GM12864 (cell line): ENCODE measurements at places on chromosomes 5 and 9.

DNA sequence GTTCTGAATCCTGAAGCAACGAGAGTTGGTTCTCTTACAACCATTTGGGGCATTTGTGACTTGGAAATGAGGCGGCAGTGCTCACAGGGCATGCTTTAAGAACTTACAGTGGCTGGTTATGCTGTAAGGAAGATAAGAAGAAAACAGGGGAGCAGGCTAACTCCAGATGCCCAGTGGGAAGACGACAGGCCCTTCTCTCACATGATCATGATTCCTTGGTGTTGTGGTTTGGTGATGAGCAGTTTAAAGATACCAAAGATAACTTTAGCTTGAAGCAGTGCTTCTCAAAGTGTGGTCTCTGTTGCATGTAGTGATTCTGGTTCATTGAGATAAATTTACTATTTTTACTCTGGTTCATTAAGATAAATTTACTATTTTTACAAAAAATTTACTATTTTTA lies 2.6 kb upstream of the HABP4 start:
- no peak for DNase-seq

DNA sequence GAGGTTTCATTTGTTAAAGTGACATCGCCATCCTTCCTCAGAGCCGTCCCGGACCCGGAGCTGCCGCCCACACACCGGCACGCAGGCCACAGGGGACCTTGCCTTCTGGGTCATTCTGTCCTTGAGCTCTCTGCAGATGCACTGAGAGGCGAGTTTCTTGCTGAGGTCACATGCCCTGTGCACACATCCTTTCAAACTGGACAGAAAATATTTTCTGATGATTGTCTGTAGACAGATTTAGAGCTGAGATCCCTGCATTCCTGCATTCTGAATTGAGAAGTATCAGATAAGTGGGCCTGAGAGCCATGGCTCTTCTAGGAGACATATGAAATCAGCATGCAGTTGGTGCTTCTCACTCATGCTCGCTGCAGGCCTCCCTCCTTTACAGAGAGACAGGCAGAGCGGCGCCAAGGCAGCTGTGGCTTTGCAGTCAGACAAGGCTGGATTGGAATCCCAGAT lies 25.4 kb downstream of the BOD1 start:
- no peak for DNase-seq

- no peak for DNase-seq
These were observed 2.6 kb upstream of the PPARGC1B start for GRCh38 chr5:149727336-149728035.

GRCh38 chr5:134258896-134259295 lies 33.0 kb upstream of the PPP2CA start:
- no peak for DNase-seq

- no peak for DNase-seq
These were observed 193.3 kb upstream of the GRIN3A start for GRCh38 chr9:101931756-101932155.

GRCh38 chr5:68344447-68345111 lies 129.0 kb downstream of the PIK3R1 start:
- DNase-seq = no peak

- no peak for DNase-seq
These were observed 5.1 kb upstream of the ERAP1 start for GRCh38 chr5:96812851-96813250.

- DNase-seq = no peak
These were observed 12.2 kb upstream of the MIER3 start for GRCh38 chr5:56964173-56964572.

DNA sequence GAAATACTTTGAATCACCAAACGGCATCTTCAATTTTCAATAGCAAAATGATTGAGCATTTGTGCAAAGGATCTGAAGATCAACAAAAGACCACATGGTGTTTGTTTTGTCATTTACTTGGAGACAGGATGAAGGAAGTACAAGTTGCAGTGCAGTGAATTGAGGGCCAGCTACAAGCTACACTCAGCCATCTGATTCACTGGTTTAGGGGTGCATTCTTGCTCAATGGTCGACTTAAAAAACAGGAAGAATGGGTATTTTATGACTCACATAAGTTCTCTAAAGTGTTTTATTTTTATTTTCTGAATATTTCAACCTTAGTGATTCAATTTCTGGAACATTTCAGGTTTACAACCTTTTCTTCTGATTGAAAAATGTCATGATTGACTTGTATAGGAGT lies 412.1 kb upstream of the ADAMTSL1 start:
- DNase-seq = no peak

GRCh38 chr5:109146591-109146990 lies 263.2 kb downstream of the PJA2 start:
- no peak for DNase-seq

DNA sequence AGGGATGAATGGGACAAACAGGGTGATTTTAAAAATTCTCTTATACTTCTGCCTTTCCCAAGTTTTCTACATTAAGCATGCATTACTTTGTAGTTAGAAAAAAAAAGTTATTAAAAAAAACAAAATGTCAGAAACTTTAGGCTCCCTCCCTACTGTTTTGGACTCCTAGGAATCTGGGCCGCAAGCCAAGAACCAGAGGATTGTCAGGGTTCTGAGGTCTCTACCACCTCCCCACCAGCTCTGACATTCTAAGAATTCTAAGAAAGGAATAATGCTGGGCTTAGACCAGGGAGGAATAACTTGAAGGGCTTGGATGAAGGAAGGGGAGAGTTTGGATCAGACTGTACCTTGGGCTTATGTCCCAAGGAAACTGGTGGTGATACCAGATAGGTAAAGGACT lies 1.1 kb upstream of the ARHGEF39 start:
- DNase-seq = no peak

- no peak for DNase-seq
These were observed 8.9 kb downstream of the ITGA1 start for GRCh38 chr5:52796516-52797103.

- DNase-seq = no peak
These were observed 92.5 kb downstream of the PCDH1 start for GRCh38 chr5:141785711-141786110.

- no peak for DNase-seq
These were observed 156.4 kb upstream of the COX7C start for GRCh38 chr5:86461169-86461956.

- no peak for DNase-seq
These were observed 169.7 kb downstream of the GOLPH3 start for GRCh38 chr5:32004404-32004803.

GRCh38 chr9:136189394-136190236 lies 15.3 kb downstream of the LHX3 start:
- no peak for DNase-seq

- DNase-seq = no peak
These were observed 50.8 kb downstream of the CRB2 start for GRCh38 chr9:123406691-123407216.

DNA sequence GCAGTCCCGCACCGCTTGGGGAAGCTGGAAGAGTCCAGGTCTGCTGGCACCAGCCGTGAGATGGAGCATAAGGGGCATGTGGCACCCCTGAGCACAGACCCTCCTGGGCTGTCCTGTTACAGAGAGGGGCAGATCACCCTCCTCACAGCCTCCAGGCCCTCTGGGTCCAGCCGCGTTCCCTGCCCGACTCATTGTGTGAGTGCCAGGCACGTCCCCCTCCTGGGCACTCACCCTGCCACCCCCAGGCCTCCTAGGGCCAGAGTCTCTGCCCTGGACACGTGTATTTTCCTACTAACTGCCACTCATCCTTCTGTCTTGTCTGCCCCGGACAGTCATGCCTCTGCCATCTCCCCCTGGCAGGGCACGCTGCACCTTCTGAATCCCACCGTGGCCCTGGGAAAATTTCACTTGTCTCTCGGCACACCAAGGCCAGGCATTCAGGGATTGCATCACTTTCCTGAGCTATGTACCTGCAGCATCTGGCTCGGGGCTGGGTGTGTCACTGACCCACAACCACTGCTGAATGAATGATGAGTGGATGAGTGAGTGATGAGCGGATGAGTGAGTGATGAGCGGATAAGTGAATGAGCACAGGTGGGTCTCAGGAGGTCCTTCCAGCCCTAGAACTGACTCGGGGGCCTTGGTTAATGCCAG lies 21.5 kb upstream of the FCN1 start:
- DNase-seq = no peak

DNA sequence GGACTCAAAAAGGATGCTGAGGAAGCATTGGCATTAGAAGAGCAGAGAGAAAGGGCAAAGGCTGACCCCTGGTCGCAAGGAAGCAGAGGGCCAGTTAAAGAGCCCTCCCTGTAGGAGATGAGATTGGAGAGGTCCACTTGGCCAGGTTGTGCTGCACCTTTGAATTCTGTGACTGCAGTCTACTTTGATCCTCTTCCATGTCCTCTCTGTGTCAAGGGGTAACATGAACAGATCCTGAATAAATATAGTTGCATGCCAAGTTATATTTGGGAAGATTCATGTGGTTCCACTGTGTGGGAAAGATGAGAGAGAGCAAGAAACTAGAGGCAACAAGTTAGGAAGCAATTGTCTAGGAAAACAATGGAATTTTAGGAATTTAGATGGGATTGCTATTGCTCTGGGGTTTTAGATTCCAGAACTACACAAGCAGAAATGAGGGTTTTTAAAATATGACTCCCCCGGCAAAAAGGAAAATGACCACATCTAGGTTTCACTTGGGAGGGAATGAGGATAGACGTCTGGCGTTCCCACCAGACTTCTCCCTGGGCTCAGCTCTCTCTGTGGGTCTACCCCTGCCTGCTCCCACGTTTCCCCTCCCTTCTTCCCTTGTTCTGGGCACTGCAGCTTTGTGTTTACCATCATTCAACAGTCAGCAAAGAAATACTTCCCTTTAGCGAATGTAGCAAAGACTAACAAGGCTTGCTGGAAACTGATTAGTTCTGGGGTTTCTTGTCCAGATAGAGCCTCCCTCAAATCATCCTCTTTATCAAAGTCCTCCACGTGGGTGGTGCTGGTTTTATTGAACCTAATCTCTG lies 63.6 kb downstream of the SNX18 start:
- no peak for DNase-seq

GRCh38 chr5:17042041-17042440 lies 106.0 kb upstream of the MYO10 start:
- DNase-seq = no peak

- no peak for DNase-seq
These were observed 12.8 kb downstream of the COL23A1 start for GRCh38 chr5:178577376-178577839.

DNA sequence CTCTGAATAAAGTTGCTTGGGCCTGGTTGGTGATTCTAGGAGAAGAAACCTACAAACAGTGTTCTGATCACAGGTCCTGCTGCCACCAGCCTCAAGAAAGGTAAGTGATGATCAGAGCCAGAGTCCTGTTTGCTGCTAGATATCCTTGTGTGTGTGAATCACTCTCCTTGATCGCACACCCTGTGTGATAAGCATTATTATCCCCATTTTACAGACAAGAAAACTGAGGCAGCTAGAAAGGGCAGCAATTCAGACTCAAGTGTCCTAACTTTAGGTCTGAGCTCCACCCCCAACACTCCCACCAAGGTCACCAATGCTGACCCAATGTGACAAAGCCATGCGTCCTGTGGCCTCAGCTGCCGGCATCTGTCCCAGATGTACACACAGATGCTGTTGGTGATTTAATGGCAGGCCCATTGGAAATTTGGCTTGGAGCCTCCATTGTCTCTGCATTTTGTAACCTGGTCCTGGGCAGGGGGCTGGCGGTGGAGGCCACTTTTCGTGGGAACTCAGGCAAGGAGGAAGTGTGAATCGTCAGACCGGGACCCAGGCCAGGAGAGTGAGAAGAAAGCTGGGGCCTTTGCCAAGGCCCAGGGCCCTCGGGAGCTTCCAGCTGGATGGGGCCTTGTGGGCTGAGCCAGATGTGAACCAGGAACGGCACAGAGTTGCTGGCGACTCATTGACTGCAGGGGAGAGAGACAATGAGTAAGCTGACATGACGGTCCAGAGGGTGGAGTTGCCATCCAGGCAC lies 29.8 kb upstream of the GGTA1 start:
- DNase-seq = no peak

GRCh38 chr9:112486221-112487007 lies at the start of gene KIAA1958:
TSS of gene KIAA1958 (plus strand) at chr9:112486827. CDS start at chr9:112574081, 87,254 bp downstream.
- peak; percentile 73 for DNase-seq

GRCh38 chr9:14383294-14383693 lies 69.4 kb upstream of the NFIB start:
- no peak for DNase-seq

- DNase-seq = no peak
These were observed 5.6 kb upstream of the IER5L start for GRCh38 chr9:129183495-129184218.

DNA sequence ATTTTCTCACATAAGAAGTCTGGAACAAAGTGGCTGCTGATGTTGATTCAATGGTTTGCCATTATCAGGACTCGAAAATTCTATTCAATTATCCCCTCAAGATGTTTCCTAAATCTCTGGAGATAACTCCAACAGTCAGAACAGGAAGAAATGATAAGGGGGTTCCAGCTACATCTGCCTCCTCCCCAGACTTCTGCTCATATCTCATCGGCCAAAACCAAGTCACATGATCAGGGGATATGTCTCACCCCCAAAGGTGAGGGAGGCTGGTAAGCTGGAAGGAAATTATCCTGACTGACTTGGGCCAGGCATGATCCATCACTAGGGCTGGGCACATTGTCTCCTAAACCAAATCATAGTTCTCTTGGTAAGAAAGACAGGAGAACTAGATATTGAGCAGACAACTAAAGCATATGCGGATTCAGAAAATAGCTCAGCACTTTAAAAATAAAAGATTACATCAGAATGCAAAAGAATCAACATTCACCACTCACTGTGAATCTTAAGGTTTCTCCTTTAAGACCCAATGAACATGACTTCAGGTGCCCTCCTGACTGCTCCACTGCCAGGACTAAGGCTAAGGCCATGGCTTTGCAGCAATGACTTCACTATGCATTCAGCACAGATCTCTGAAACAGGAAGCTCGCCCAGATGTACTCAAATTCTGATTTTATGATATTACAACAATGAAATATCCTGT lies 306.3 kb downstream of the ENC1 start:
- DNase-seq = no peak

DNA sequence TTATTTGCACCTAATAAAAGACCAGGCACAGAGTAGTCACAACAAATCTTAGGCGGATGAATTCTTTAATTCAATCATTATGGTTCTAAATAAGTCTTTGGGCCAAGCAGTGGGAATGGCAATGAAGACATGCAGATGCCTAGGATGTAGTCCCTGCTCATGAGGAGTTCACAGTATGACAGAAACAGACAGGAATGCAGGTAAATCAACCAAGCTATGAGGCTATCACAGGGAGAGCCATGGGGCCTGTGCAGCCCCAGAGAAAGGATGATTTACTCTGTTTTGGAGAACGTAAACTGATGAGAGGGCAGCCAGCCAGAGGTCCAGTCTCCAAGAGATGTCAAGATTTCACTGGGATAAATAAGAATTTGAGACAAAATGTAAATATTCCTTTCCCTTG lies 129.4 kb downstream of the TRIM32 start:
- DNase-seq = no peak

GRCh38 chr5:164005071-164005470 lies 499.7 kb downstream of the MAT2B start:
- no peak for DNase-seq
